ENCODE measurements at places on chromosomes 4 and X.

GRCh38 chrX:21503593-21503992, 129.4 kb downstream of the CNKSR2 start:
- DNase-seq, result no peak

- DNase-seq, result no peak
These were observed 191.3 kb downstream of the MID1IP1 start for GRCh38 chrX:38992441-38993096.

DNA sequence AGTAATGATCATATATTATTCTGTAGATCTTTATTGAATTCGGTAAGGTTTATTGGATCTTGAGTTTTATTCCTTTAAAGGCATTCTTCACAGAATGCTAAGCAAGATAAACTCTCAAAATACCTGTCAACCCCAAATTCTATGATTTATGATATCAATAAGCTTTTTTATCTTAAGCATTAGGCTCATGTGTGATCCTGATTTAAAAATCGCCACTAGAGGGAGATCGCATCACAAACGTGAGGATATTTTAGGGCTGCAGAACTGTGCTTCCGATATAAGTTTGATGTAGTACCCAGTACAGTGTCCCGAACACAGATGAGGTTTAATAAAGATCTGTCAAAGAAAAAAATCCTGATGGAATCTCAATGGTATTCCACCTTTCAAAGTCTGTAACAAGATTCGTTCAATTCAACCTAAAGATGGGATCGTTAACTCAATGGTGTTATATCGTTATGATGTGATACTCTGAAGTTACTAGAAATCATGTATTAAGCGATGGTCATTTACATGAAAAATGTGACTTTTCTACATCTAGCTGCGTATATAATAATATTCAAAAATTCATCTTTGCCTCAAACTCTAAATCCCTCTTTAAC, 169.0 kb downstream of the CORIN start:
- DNase-seq, result no peak

DNA sequence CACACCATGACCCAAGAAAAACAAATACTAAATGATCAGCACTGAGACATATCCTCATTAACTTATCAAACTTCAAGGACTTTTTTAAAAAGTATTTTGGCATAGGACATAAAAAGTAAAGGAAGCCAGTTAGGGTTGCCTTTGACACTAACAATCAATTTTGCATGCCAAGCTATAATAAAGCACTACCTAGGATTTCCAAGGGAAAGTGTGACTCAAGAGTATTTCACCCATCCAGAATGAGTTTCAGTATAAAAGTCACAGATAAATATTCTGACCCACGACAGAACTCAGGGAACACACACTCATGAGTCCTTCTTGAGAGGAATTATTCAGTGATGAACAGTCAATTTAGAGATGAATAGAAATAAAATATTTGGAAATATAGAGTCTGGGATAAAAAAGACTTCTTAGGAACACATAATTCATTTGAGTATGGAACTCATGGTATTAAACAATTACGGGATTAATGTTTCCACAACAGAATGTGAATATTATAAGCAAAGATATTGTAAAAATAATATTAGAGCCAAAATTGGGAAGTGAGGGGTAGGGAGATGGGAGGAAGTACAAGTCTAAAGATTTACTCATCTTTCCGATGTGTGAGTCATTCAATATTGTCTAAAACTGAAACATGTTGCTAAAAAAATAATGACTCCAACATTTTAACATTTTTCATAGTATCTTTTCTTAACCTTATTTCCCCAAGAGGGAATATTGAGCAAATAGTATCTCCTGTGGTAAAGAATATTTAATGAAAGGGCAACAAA, 143.5 kb upstream of the LNX1 start:
- DNase-seq, result no peak

DNA sequence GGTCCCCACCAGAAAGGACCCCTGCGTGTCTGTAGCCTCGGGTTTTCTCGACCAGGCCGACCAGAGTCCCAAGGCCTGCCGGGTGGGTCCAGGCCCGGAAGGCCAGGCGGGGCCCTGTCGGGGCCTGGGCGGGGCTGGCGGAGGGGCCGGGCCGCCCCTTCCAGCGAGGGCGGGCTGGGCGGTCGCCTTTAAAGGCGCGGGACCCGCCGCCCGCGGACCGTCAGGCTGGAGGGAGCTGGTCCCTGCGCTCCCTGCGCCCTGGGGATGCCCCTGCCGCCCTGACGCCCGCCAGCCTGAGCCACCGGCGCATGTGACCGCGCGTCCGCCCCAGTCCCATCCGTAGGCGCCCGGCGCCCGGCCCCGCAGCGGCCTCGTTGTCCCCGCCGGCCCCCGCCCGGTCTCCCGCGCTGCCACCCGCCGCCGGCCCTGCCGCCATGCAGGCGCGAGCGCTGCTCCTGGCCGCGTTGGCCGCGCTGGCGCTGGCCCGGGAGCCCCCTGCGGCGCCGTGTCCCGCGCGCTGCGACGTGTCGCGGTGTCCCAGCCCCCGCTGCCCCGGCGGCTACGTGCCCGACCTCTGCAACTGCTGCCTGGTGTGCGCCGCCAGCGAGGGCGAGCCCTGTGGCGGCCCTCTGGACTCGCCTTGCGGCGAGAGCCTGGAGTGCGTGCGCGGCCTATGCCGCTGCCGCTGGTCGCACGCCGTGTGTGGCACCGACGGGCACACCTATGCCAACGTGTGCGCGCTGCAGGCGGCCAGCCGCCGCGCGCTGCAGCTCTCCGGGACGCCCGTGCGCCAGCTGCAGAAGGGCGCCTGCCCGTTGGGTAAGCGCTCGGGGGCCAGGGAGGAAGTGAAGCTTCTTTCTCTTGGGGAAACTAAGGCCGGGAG, at the start of gene HTRA3:
Gene HTRA3 (plus strand): TSS at position 220 of the 883 bp plus-strand sequence. CDS start 215 bp downstream, at position 435.
- no peak for DNase-seq
